CD4-positive, alpha-beta T cell treated with Interleukin-15 for 4 hours (primary cell): ENCODE measurements at places on chromosomes 13 and 19.

- DNase-seq, result no peak
Measured at GRCh38 chr13:69828527-69828926, 279.1 kb upstream of the ATXN8OS start.

- peak; percentile 71 for DNase-seq
Measured at GRCh38 chr19:17703824-17704463, 15.3 kb upstream of the MAP1S start.

DNA sequence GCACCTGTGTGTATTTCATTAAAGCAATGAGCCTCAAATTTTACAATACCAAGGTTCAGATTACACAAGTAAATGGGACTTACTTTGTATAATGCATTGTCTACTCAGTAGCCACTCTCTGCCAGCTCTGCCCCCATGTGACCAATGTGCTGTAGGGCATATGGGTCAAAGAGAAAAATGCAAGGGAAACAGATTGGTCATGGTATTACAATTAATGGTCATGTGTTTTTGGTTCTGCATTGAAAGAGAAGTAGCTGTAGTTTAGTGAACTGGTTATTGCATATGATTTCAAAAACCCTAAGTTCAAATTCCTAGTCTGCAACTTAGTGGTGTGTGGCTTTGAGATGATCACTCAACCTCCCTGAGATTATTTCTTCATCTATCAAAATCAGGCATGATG is 545.4 kb downstream of the SUCLA2 start:
- no peak for DNase-seq

DNA sequence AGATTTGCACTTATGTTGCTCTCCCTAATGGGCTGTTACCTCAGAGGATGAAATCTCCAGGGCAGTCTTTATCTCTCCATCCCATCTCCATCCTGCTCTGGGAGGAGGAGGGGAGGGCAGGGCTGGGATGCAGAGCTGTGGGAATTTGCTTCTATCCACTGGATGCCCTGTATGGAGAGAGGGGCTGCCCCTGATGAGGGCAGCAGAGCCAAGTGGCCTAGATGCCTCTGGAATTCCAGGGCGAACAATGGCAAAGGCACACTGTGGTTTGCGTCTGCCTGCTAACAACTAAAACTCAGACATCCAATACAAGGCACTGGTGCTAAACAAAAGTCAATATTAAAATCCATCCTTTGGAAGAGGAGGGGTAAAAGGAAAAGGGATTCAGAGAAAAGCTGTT is 165.1 kb downstream of the COG6 start:
- DNase-seq, result no peak

- no peak for DNase-seq
Measured at GRCh38 chr13:81682081-81682630, 1341.2 kb upstream of the SPRY2 start.
